ENCODE measurements at places on chromosomes 16 and 17. TPM values are rescaled to one million over a fixed set of nuclear protein-coding genes. Genes with fewer than 3 reads are reported as not detected.

The PRR15L gene
- 9.1 TPM for total RNA-seq

The TNFRSF13B gene
- not detected for total RNA-seq

- no peak for DNase-seq
Observed at GRCh38 chr17:80970044-80970761, 21.4 kb upstream of the CHMP6 start.

DNA sequence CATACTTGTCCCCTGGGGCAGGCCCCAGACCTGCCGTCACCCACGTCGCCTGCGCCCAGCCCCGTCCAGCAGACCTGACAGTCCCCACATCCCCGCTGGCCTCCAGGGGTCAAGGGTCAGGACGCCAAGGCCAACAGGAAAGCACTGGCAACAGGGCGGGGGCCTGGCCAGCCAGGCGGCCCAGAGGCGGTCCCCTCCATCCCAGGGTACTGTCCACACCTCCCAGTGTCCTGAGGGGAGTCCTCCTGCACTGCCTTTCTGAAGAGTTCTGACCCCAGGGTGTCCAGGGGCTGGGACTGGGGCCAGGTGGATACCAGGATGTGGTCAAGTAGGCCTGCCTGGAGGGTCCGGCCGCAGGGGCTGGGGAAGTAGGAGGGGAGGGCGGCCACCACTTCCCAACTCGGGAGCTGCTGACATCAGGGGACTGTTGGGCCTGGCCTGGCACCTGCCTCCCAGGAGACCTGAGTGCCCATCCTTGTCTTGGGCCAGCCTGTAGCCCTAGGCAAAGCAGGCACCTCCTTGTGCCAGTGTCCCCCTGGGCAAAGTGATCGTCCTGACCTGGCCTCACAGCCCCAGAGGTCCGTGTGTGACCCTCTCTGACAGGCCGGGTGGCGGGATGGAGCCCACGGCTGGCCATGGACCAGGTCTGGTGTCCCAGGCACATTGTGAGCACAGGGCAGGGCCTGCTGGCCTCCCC lies 6.7 kb upstream of the AXIN1 start:
- DNase-seq = no peak

GRCh38 chr17:72474719-72475477 lies 354.1 kb downstream of the SOX9 start:
- DNase-seq = no peak

- DNase-seq = no peak
Observed at GRCh38 chr17:39648616-39649366, 11.8 kb downstream of the STARD3 start.

DNA sequence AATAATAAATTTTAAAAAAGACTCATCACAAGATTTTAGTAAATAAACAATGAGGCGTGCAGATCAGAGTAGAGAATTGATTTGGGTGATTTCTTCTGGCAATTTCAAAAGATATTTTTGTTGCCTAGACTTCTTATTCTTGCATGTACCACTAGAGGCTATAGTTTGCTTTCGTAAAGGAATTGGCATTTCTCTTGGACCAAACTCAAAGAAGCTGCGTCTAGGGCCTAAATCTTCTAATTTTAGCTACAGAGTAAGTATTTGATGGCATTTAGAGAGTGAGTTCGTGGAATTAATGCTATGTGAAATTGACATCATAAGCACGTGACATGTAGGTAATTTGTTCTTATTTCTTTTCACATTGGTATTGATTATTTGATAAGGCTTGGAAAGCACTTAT lies 24.4 kb upstream of the ABCC11 start:
- DNase-seq = no peak
